ENCODE measurements at places on chromosomes 3 and 15. TPM values are rescaled to one million over a fixed set of nuclear protein-coding genes. Genes with fewer than 3 reads are reported as not detected.

GRCh38 chr15:71916834-71917233, 106.5 kb downstream of the NR2E3 start:
- H3K4me1 ChIP-seq = no peaks in the 10 kb centered on the region
- H3K36me3 ChIP-seq = no peaks in the 10 kb centered on the region
- no peak overlapping the region for H3K4me3 ChIP-seq

- no peaks in the 10 kb centered on the region for H3K4me1 ChIP-seq
- H3K27ac ChIP-seq = no peak overlapping the region
- no peak for DNase-seq
- H3K27me3 ChIP-seq = no peaks in the 10 kb centered on the region
- peaks cover 27% of the 10 kb centered on the region for H3K36me3 ChIP-seq
These were observed 48.4 kb upstream of the IP6K2 start for GRCh38 chr3:48765376-48765775.

DNA sequence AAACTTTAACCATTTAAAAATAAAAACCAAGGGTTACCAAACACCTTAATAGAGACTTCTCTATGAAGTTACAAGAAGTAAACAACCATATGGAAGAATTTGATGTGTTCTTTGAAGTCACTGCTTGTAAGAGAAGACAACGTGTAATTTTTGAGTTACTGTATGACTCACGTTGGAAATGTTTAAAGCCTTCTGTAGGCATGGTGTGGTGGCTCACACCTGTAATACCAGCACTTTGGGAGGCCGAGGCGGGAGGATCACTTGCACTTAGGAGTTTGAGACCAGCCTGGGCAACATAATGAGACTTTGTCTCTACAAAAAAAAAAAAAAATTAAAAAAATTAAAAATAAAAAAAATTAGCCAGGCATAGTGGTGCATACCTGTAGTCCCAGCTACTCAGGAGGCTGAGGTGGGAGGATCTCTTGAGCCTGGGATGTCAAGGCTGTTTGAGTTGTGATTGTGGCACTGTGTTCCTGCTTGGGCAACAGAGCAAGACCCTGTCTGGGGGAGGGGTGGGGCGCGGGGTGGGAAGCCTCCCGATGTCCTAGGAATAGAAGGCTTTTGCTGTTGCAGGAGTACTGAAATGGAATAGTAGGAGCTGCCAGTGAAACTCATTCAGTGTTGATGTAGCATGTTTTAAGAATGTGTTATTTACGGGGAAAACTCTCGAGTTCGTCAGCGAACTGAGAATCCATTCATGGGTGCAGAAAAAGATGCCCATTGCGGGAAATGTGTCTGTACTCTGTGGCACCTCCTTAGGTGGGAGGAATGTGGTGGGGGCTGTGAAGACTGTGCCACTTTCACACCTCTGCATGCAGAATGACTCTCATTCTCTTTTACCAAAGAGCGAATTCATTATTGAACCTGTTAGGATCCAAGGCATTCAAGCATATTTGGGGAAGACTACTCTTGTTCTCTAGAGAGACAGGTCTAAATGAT, 134.2 kb downstream of the FNDC3B start:
- peaks cover 58% of the 10 kb centered on the region for H3K4me1 ChIP-seq
- no peak overlapping the region for H3K4me3 ChIP-seq
- no peak for DNase-seq
- no peak overlapping the region for H3K27ac ChIP-seq
- no peaks in the 10 kb centered on the region for H3K27me3 ChIP-seq

GRCh38 chr3:197750858-197751737, 1.4 kb downstream of the FYTTD1 start:
- H3K27ac ChIP-seq = peak overlapping the region; percentile 100
- DNase-seq = peak; percentile 37
- H3K36me3 ChIP-seq = no peaks in the 10 kb centered on the region
- no peaks in the 10 kb centered on the region for H3K27me3 ChIP-seq
- H3K4me3 ChIP-seq = peak overlapping the region; percentile 95
- no peaks in the 10 kb centered on the region for H3K4me1 ChIP-seq

- H3K27ac ChIP-seq = no peak overlapping the region
- DNase-seq = no peak
- no peak overlapping the region for H3K4me3 ChIP-seq
- no peaks in the 10 kb centered on the region for H3K4me1 ChIP-seq
- no peaks in the 10 kb centered on the region for H3K36me3 ChIP-seq
These were observed 10.8 kb downstream of the PLA1A start for GRCh38 chr3:119608405-119609000.

DNA sequence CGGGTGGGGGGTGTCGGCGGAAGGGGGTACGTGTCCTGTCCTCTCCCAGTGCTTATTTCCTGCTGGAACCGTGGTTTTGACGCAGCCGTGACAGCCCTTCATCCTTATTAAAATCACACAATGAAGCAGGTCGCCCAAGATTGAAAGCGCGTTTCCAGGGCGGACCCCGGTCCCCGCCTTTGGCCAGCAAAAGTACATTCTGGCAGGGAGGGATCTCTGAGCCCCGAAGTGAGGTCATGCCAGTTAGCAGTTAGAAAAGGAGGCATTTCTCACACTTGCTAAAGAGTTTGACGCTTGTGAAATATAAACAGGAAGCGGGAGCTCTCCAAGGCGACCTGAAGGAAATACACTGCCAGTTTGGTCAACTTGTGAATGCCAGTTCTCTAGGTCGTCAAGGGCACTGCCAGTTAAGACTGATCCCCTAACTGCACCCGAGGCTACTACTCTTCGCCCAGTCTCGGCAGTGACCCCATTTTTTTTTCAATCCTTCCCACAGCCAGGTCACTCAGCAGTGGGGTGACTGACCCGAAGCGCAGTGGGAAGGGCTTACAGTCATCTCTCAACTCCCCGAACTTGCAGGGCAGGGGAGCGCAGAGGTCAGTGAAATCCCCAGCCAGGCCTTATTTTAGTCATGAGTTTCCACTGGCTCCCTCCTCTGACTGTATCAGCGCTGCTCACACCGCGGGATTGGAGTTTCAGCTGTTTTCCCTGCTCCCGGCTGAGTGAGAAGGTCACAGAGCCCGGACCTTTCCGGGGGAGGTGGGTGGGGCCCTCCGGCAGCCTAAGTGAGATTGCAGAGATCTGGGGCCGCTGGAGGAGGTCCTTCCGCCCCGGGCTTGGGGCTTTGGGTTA, 2.0 kb upstream of the BHLHE40 start:
- H3K36me3 ChIP-seq = no peaks in the 10 kb centered on the region
- H3K4me3 ChIP-seq = peak overlapping the region; percentile 79
- DNase-seq = peak; percentile 68
- peaks cover 23% of the 10 kb centered on the region for H3K4me1 ChIP-seq
- no peaks in the 10 kb centered on the region for H3K27me3 ChIP-seq

DNA sequence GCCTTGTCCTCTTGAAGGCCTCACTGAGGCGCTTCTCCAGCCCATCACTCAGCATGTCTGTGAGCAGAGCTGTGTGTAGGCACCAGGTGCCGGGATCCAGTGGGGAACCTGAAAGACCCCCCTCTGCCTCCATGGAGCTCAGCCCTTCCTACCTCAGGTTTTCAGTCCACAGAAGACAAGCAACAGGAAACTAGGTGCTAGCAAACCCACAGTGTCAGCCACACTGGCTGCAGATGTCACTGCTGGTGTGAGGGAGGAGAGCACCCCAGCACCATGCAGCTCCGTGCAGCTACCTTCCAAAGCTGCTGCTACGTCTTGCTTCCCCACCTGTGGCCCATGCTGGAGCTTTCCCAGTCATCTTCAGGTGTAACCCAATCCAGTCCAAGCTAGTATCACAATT, 17.9 kb downstream of the PSTPIP1 start:
- no peaks in the 10 kb centered on the region for H3K27me3 ChIP-seq
- peaks cover 9% of the 10 kb centered on the region for H3K4me1 ChIP-seq
- no peak for DNase-seq
- no peaks in the 10 kb centered on the region for H3K36me3 ChIP-seq
- H3K27ac ChIP-seq = no peak overlapping the region

- no peaks in the 10 kb centered on the region for H3K36me3 ChIP-seq
- H3K27ac ChIP-seq = no peak overlapping the region
- H3K27me3 ChIP-seq = no peaks in the 10 kb centered on the region
- no peaks in the 10 kb centered on the region for H3K4me1 ChIP-seq
- DNase-seq = no peak
These were observed 367.5 kb upstream of the THBS1 start for GRCh38 chr15:39213385-39213840.

DNA sequence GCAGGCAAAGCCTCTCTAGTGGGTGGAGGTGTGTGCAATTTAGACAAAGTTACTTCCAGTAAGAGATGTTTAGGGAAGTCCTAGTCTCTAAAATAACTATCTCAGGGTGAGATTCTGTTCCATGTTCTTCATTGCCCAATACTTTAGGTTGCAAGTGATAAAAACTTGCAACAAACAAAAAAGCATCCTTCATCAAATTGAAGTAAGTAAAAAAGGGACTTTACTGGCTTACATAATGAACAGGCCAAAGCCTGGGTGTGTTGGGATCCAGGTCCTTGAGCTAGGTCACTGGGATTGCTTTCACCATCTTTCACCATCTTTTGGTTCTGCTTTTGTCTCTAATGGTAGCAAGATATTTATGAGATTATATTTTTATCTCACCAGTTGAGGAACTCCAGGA, 38.3 kb downstream of the CX3CR1 start:
- no peak for DNase-seq
- H3K4me3 ChIP-seq = no peak overlapping the region
- no peaks in the 10 kb centered on the region for H3K27me3 ChIP-seq
- no peak overlapping the region for H3K27ac ChIP-seq
- H3K4me1 ChIP-seq = no peaks in the 10 kb centered on the region

DNA sequence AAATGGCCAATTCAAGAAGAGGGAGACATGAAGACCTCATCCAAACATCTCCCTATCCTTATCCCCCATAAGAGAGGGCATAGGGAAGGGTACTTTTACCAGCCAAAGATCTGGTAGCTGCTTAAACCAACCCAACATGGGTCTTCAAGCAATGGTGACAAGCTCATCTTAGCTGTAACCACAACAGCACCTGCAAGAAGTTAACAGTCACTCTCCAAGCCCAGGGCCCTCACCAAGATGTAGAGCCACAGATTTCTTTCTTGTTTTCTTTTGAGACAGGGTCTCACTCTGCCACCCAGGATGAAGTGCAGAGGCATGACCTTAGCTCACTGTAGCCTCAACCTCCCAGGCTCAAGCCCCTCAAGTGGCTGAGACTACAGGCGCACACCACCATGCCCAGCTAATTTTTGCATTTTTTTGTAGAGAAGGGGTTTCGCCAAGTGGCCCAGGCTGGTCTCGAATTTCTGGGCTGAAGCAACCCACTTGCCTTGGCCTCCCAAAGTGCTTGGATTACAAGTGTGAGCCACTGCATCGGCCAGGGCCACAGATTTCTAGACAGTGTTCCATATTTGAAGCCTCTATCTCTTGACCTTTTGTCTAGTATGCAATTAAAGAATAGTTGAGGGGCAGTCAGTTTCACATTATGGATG, 57.1 kb downstream of the DHX30 start:
- no peak overlapping the region for H3K4me3 ChIP-seq
- no peak for DNase-seq
- no peaks in the 10 kb centered on the region for H3K27me3 ChIP-seq
- H3K27ac ChIP-seq = no peak overlapping the region
- H3K4me1 ChIP-seq = no peaks in the 10 kb centered on the region

- H3K27ac ChIP-seq = no peak overlapping the region
- H3K27me3 ChIP-seq = no peaks in the 10 kb centered on the region
These were observed 1.0 kb downstream of the MASP1 start for GRCh38 chr3:187290503-187290902.

- peaks cover 27% of the 10 kb centered on the region for H3K4me1 ChIP-seq
- DNase-seq = no peak
- H3K4me3 ChIP-seq = peak overlapping the region; percentile 41
- H3K36me3 ChIP-seq = no peaks in the 10 kb centered on the region
- H3K27ac ChIP-seq = peak overlapping the region; percentile 81
- no peaks in the 10 kb centered on the region for H3K27me3 ChIP-seq
These were observed 76.5 kb downstream of the HMG20A start for GRCh38 chr15:77497110-77497737.

DNA sequence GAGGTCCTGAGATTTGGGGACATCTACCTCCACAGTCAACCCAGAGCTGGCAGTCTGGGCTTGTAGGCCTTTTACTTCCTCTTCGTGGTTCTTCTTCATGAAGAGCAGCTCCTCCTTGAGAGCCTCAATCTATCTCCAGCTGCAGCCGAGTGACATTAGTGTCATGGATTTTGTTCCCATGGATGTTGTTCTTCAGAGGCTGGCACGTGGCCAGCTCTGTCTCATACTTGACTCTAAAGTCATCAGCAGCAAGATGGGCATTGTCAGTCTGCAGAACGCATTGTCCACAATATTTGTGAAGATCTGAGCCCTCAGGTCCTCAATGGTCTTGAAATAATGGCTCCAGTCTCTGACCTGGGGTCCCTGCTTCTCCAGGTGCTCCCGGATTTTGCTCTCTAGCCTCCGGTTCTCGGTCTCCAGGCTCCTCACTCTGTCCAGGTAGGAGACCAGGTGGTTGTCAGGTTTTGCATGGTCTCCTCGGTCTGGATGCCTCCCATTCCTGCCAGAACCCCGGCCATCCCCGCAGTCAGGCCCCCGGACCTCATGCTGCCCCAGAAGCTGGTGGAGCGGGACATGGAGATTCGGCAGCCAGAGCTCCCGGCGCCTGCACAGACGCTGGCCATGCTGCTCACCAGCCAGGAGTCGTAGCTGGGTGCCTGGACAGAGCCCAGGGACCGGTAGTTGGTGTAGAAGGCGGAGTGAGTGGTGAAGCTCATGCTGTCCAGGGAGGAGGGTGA, 3.4 kb upstream of the CCNL1 start:
- peaks cover 5% of the 10 kb centered on the region for H3K4me1 ChIP-seq
- peaks cover 4% of the 10 kb centered on the region for H3K36me3 ChIP-seq
- H3K27me3 ChIP-seq = no peaks in the 10 kb centered on the region
- H3K27ac ChIP-seq = no peak overlapping the region
- no peak for DNase-seq

GRCh38 chr3:111734652-111735051, 124.4 kb upstream of the PHLDB2 start:
- H3K36me3 ChIP-seq = no peaks in the 10 kb centered on the region
- H3K27ac ChIP-seq = no peak overlapping the region
- H3K4me3 ChIP-seq = no peak overlapping the region
- no peaks in the 10 kb centered on the region for H3K27me3 ChIP-seq
- peaks cover 20% of the 10 kb centered on the region for H3K4me1 ChIP-seq

DNA sequence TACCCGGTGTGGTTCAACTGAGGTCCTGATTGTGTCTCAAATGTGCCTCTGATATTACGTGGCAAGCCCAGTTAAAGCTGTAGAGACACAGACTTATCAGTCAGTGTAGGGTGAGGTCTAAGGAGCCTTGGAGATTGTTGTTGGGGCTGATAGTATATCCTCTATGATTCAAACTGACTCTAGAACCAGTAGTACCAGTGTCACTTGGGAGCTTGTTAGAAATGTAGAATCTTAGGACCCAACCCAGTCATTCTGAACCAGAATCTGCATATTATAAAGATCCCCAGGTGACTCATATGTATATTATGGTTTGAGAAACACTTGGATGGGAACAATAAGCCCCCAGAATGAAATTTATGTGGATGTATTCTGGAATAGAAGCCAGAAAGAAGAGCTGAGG, 83.5 kb downstream of the PIK3R4 start:
- no peak overlapping the region for H3K4me3 ChIP-seq
- H3K4me1 ChIP-seq = no peaks in the 10 kb centered on the region
- H3K27me3 ChIP-seq = no peaks in the 10 kb centered on the region
- no peaks in the 10 kb centered on the region for H3K36me3 ChIP-seq
- no peak overlapping the region for H3K27ac ChIP-seq
- no peak for DNase-seq

C15orf62 gene
- not detected for total RNA-seq

CCDC32 gene
- total RNA-seq = 16.4 TPM

ARL8B gene
- 6.4 TPM for total RNA-seq

All from ascending aorta (tissue), 2 donors.